ENCODE measurements at places on chromosomes 12 and 14.

GRCh38 chr12:89384807-89385206 lies 32.5 kb upstream of the DUSP6 start:
- DNase-seq: no peak

- no peak for DNase-seq
Observed at GRCh38 chr12:29533815-29534489, 36.5 kb upstream of the OVCH1 start.

GRCh38 chr12:75317784-75318183 lies 12.3 kb downstream of the CAPS2 start:
- DNase-seq: no peak

DNA sequence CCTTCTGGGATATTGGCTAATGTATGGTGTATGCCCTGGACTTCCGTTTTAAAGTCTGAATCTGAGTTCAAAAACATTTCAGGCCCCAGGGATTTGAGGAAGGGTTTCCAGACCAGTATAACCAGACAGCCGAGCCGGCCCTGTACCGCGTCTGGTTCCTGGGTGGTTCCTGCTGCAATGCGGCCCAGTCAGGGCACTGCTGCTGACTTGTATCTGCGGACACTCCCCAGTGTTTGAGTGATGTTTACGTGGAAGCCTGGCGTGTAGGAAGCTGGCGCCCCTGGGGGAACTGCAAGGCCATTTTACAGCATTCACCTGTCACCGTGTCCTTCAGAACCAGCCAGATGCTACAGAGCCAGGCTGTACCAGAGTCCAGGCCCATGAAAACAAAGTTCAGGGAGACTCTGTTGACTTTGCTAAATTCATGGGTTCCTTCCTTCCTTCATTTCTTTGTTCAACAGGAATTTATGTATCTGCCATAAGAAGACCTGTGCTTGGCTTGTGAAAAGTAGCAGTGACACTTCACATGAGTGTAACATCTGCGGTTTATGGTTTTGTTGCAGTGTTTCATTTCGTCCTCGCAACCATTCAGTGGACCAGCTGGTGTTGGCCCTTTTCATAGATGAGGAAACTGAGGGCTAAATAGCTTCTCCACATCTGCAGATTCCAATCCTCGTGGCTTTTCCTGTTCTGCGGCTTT lies 16.8 kb downstream of the EML1 start:
- DNase-seq: no peak

DNA sequence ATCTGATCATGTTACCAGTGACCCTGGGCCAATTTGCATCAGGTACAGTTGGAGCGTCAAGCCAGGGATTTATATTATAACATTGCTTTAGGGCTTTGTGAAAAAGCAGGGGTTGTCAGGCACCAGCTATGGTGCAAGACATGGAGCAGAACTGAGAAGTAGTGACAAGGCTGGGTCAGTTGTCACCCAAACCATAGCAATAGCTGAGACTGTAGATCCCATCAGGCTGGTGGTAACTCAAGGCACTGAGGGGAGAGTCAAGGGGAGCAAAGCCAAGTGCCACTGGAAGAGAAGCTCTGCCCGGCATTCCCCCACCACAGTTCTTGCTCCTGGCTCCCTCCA lies 16.9 kb downstream of the BCL2L14 start:
- no peak for DNase-seq

DNA sequence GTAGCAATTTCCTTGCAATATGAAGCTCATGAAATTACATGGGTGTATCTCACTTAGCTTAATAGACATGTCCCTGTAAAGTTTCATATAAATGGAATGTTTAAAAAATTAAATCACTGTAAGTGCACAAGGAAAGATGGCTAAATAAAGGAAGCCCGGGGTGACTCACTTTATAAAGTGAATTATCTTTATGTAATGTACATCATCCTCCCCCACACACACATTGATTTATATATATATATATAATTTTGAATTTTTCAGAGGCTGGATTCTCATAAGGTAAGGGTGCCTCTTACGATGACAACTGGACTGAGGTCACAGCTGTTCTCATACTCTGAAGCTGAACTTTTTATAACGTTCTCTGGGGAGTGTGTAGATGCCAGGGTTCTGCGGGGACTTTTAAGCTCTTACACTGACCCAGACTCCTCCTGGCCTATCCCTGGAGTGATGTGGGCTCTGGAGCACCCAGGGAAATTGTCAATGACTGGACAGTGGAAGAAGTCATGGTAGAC lies 108.7 kb upstream of the HIF1A start:
- DNase-seq: no peak

GRCh38 chr12:64672925-64673409 lies 62.7 kb downstream of the RASSF3 start:
- DNase-seq: no peak

DNA sequence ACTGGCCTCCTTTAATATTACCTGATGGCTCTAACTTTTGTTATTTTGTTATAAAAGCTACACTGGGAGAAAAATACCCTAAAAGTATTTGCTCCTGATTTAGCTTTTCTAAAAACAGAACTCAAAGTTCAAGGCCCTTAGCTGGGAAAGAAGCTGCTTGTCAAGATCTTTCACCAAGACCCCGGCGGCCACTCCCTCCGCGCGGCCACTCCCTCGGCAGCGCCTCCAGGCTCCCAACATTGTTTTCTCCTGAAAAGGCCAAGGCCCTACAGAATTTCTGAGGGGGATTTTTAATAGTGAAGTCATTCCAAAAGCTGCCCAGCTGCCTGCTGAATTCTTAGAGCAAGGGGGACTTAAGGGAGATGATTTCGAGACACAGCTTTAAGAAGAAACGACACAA lies 96.4 kb downstream of the NTN4 start:
- DNase-seq: no peak

DNA sequence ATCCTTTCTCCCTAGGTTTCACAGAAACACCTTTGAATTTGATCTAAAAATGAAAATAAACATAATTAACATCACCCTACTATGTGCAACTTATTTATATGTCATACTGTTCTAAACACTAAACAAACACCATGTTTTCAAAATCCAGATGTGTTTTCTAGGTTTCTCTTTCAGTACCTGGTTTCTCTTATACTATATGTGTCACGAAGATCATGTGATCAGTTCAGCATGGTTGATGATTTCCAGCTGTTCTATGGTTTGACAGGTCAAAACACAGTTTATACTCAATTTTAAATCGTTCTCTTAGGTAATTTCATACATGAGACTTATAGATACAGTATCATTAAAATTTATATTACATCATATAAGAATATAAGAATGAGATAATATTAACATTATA lies 373.1 kb downstream of the SOX5 start:
- no peak for DNase-seq

- no peak for DNase-seq
Observed at GRCh38 chr14:101082436-101083384, 179.2 kb upstream of the RTL1 start.

DNA sequence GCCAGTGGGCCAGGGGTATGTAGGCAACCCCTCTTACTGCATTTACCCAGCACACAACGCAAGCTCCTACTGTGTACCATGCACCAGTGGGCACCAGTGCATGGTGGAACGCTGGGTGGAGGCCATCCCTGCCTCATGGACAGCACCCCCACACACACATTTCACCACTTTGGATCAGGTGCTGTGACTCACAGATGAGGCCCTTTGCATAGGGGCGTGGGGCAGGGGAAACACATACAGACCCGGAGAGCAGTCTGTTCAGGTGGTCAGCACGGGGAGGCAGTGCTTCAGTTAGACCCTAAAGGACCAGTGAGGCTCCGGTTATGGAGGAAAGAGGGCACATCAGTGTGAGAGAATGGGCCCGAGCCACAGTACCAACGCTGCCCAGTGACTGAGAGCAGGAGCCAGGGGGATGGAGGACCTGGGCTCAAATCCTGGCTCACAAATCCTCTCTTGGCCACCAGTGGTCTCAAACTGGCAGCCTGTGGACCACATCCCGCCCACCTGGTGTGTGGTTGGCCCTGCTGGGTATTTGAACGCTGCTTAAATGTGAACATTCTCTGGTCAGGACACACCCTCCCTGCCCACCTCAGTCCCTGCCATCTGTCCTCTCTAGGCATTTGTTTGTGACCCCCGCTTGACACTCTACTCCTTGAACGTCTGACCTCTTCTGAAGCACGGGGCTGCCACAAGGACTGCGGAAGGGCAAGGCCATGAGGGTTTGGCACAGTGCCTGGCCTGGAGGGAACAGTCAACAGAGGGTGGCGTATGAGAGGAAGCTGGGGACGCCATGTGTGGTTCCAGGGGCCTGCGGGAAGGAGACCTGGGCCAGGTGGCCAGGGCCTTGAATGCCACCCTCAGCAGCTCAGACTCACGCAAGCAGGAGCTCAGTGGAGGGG lies 46.7 kb downstream of the FAM222A start:
- no peak for DNase-seq

- DNase-seq: no peak
Observed at GRCh38 chr14:85573406-85573805, 43.5 kb downstream of the FLRT2 start.

Data from stimulated activated CD4-positive, alpha-beta T cell treated with anti-CD3 and anti-CD28 coated beads, Interleukin-1b, Interleukin-23, amount 100 ng/mL, for 1 hour (primary cell).